Amygdala (tissue), 56 donors: ENCODE measurements at places on chromosomes 11 and 22.

- no peak for DNase-seq
These were observed 24.8 kb downstream of the APOL1 start for GRCh38 chr22:36277482-36278291.

- no peak for DNase-seq
These were observed 10.5 kb upstream of the TTLL12 start for GRCh38 chr22:43197271-43197941.

DNA sequence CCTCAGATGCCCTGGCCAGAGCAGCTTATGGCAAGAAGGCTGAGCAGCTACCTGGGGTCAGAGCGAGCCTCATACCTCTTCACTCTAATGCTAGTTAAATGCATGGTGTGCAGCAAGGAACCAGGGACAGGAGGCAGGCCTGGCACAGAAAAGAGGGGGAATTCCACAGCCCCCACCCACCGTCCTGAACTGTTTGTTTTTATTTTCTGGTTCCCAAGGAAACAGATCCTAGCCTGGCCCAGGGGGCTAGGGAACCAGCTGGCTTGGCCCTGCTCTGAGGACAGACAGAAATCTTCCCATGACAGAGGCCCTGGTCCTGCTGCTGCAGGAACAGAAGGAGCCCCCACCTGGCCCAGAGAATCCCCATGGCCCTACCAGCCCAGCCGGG is 40.4 kb downstream of the SLCO2B1 start:
- no peak for DNase-seq

- DNase-seq = no peak
These were observed 217.9 kb upstream of the MTNR1B start for GRCh38 chr11:92751594-92751993.

DNA sequence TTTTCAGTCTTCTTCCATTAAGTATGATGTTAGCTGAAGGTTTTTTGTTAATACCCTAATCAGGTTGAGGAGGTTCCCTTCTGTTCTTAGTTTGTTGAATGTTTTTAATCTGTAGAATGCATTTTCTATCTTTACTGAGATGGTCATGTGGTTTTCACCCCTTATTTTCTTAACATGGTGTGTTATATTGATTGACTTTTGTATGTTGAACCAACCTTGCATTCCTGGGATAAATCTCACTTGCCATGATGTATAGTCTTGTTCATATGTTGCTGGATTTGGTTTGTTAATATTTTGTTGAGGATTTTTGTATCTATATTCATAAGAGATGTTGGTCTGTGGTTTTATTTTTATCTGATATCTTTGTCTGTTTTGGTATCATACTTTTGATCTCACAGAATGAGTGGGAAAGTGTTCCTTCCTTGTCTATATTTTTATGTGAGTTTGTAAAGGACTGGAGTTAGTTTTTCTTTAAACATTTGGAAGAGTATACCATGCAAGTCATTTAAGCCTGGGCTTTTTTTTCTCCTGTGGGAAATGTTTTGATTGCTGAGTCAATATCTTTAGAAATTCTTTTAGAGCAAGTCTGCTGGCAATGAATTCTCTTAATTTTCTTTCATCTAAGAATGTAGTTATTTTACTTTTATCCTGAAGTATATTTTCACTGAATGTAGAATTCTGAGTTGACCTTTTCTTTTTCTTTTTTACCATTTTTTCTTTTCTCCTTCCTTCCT is 5.5 kb upstream of the P4HA3 start:
- no peak for DNase-seq

DNA sequence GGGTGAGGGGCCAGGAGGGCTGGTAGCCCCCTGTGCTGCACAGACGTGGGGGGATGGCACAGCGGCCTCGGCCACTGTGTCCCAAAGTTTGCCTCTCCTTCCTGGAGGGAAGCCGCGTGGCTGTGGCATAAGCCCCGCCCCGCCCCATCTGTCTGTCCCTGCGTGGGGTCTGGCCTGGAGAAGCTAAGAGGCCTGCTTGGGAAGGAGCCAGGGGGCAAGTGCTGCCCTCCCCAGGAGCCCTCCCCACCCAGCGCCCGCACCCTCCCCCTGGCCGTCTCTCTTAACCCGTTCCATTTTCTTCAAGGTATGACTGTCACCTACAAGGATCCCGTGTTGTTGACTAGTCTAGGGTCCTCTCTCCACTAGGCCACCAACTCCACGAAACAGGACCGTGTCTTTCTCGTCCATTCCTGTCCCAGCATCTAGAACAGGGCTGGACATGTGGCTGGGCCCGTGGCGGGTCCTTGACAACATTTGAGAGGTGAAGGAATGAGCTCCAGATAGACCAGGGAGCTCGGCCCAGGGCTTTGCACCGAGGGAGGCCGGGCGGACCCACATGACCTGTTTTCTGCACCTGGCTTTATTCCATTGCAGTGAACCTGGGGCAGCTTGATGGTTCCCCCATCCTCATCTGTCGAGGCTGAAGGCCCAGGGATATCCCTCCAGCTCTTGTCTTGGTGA is 428.0 kb downstream of the TBC1D22A start:
- DNase-seq = no peak

DNA sequence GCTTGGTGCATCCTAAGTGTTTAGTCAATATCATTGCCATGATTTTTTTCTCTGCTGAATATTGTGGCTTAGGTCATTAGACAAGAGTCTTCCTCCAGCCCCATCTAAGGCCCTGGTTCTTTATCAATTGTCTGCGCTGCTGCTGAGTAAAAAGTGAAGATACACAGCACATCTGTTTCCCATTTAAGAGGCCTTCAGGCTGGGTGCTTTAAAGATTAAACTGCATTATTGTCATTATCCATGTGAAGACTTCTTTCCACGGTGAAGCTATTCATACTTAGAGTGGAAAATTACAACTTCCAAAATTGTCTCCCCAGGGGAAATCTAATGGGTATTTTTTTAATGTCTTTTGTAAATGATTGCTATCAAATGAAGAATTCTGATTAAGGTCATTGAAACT is 719.8 kb upstream of the LRRC4C start:
- DNase-seq = no peak

DNA sequence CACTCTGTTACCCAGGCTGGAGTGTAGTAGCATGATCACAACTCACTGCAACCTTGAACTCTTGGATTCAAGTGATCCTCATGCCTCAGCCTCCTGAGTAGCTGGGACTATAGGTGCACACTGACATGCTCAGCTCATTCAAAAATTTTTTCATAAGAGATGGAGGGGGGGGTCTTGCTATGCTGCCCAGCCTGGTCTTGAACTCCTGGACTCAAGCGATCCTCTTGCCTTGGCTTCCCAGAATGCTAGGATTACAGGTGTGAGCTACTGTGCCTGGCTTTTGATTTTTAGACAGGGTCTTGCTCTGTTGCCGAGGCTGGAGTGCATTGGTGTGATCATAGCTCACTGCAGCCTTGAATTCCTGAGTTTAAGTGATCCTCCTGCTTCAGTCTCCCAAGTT is 14.0 kb downstream of the PRAME start:
- DNase-seq = no peak

DNA sequence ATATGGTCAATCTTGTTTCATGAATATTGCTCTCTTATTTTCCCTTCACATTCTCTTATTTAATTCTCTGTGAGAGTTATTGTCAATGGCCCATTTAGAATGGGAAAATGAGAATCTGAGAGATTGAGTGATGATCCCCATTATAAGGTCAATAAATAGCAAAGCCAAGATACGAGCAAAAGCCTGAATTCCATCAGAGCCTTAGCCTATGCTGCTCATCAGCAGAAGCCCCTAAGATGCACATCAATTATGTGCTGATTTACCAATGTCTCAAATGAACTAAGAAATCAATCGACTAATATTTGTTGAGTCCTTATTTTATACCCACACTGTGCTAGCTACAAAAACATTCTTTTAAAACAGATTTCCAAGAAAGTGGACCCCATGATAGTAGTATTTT is 330.8 kb upstream of the DDI1 start:
- no peak for DNase-seq

DNA sequence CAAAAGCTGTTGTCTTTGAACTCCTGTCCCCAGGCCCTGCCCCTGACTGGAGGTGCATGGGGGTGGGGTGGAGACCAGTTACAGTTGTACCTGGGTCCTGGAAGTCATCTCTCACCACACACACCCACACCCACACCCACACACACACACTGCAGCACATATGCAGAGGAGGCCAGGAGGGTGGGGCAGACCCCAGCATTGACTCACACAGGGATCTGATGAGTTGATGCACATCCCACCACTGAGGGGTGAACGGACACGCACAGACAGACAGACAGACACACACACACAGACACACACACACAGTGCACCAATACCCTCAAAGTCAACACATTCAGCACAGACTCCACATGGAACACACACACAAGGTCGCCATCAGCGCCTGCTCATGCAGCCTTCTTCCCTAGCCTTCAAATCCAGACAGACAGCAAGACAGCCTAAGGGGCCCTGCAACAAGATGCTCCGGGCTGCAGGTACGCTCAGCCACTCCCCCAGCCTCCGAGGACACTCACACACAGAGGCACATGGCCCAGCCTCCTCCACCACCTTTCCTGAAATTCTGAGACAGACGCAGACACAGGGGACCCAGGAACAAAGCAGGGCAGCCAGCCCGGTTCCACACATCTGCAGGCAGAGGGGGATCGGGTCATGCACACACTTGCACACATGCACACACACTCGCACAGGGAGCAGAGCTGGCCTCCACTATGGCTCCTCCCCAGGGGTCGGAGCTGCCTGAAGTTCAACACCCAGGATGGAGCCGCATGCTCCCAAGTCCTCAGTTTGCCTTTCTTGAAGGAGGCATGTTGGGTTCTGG is 26.5 kb downstream of the SYT7 start:
- DNase-seq = no peak

GRCh38 chr11:58613228-58613627 is 9.2 kb upstream of the CNTF start:
- DNase-seq = no peak

GRCh38 chr22:39144101-39144767 is 8.2 kb downstream of the CBX7 start:
- no peak for DNase-seq

DNA sequence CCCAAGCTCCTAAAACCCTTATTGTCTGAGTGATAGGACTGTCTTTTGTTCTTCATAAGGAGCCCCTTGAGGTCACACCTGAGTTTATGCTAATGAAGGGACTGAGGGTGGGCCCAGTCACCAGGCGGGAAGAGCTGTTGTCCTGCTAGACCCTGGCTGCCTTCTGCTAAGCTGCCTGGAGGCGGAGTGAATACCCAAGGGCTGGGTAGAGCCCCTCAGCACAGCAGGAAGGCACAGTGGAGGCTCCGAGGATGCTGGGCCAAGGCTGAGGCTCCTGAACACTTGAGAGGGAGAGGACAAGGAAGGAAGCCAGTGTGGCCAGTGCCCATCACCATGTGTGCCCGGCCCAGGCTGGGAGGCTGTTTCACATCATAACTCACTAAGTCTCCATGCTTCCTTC is 4.8 kb upstream of the PHF21B start:
- no peak for DNase-seq

GRCh38 chr11:86386746-86387145 is 12.1 kb downstream of the CCDC81 start:
- no peak for DNase-seq

DNA sequence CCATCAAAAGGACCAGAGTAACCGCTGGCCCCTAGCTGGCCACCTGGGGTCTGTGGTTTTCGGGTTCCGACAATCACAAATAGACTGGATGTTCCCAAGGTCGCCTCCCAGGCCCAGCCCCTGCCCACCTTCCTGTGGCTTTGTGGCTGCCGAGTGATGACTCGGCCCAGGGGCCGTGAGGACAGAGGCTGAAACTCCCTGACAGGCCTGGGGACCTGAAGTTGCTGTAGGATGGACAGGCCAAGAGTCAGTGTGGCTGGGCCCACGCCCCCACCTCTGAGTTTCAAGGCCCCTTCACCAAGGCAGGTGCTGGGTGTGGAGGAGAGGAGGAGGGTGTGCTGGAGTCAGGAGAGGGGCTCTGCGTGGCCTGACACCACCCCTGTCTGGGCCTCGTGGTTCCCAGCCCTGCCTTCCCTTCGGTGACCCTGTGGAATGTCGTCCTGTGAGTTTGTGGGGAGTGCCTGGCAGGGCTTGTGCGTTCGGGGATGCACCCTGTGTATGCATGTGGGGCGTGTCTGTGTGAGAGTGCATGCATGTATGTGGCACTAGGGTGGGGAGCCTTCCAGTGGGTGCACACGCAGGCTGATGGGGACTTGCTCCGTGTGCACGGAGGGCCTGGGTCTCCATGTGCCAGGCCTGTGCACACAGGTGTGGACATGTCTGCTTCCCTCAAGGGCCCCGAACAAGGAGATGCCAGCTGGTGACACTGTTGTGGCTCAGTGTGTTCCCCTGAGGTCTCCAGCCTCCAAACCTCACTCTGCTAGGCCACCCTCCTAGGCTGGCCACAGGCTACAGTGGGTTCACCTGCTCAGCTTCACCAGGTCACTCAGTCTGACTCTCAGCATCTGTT is 8.4 kb upstream of the MGAT3 start:
- DNase-seq = no peak

DNA sequence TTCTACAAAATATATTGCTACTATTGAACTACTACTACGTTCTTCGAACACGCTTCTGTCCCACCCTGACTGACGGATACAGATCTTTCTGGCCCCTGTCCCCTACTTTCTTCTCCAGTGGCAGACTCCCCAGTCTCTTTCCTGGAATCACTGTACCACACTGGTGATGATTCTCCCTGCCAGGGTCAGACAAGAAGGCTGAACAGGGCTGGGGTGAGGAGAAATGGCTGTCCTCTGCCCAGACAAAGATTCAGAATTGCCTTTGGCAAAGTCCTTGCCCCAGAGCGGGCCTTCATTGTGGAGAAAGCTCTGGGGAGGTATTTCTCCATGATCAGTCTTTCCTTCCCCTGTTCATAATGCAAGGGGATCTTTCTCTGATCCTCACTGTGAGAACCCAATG is 1417.1 kb downstream of the BRD1 start:
- no peak for DNase-seq

DNA sequence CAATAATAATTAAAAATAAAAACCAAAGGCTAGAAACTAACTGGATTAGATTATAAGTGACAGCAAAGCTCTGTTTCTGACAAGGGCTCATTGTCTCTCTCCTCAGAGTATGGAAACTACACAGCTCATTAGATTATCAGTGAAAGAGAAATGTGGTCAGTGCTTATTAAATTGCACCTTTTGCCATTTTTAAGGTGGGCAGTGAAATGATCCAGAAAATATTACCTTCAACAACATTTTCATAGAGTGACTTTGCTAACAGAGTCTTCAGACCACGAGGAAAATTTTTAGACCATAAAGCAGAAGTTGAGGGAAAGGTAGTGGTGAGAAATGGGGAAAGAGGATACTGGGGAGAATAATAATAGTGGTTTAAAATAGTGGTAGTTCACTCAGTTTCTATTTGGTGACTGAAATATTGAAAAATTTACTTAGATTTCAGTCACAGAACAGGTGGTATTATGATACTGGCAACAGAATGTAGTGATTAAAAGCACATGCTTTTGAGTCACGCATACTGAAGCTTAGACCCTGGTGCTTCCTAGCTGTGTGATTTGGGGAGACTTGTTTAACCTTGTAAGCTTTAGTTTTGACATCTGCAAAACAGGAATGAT is 684.0 kb upstream of the CCDC90B start:
- no peak for DNase-seq
